ENCODE measurements at places on chromosomes 4 and X.

DNA sequence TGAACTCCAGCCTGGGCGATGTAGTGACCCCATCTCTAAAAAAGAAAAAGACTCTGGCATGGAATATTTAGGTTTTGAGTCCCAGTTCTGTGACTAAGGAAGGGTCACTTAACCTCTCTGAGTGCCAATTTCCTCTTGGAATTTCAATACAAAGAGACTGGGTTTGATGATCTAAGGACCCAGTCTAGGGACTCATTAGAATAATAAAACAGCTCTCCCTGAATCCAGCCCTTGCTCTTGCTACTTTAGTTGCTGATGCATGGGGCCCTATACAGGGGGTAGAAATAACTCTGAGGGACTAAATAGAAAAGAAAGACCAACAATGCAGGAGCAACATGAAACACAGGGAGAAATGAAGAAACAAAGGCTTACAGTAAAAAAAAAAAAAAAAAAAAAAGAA, 12.6 kb downstream of the C4orf54 start:
- no peak for DNase-seq

GRCh38 chr4:82084747-82085146, 289.0 kb downstream of the HNRNPD start:
- DNase-seq = no peak

DNA sequence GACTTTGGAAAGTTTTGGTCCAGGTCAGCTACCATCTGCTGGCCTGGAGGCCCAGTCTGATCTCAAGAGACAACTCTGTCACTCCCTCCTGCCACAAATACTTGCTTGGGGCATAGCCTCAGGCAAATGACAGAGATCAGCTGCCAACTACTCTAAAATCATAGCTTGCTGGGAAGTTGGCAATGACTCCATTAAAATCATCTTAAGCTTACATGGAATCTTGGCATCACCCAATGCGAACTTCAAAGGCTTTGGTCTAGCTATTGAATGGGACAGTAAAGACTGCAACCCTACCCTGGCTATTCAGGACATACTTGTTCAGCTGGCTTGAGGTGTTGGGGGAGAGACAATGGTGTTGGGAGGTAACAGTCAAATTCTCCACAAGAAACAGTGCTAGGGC, 7.0 kb upstream of the USO1 start:
- DNase-seq = no peak

- DNase-seq = no peak
These were observed 29.3 kb downstream of the FAM199X start for GRCh38 chrX:104195489-104196084.

- DNase-seq = no peak
These were observed 136.8 kb downstream of the TET2 start for GRCh38 chr4:105283501-105283900.

DNA sequence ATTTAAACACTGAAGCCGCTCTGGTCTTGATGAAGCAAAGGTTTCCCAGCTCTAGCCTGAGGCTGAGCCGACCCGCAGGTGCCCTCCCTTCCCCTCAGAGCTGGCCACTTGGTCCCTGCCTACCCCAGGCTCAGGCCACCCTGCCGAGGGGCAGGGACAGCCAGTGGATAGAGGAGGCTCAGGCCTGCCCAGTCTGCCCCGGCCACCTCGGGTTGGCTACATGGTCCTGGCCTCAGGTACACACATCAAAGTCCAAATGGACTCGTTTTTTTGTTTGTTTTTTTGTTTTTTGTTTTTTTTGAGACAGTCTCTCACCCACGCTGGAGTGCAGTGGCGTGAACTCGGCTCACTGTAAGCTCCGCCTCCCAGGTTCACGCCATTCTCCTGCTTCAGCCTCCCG, 23.8 kb downstream of the TACC3 start:
- DNase-seq = no peak

GRCh38 chrX:49257846-49258748, 6.4 kb downstream of the FOXP3 start:
- no peak for DNase-seq

DNA sequence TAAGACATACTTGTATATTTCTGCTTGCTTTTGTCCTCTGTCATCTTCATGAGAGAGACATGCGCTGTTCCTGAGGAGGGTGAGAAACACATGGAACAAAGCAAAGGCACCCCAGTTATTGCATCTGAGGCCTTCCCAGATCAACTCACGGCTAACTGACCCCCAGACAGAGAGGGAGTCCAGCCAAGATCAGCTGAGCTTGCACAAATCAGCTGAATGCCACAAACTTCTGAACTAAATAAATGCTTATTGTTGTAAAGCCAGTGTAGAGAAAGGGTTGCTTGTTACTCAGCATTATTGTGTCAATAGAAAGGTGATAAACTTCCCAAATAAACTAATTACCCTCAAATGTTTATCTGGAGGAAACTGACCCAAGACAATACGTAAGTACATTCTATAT, 163.8 kb downstream of the BTC start:
- DNase-seq = no peak

DNA sequence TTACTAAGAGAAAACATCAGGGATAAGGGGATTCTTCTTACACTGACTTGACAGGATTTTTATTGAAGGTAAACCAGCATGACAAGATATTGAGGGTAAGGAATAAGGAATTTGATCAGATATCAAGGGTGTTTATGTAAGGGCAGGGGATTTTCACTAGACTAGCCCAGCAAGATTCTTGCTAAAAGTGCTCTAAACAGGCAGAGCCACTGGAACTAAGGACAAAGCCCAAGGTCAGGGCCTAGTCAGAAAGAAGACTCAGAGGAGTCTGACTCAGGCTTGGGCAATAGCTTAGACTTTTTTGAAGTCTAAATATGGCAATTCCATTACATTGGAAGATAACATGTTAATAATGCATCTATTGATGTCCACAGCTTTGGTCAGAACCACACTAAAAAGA, 6.5 kb upstream of the GLRA3 start:
- DNase-seq = no peak

DNA sequence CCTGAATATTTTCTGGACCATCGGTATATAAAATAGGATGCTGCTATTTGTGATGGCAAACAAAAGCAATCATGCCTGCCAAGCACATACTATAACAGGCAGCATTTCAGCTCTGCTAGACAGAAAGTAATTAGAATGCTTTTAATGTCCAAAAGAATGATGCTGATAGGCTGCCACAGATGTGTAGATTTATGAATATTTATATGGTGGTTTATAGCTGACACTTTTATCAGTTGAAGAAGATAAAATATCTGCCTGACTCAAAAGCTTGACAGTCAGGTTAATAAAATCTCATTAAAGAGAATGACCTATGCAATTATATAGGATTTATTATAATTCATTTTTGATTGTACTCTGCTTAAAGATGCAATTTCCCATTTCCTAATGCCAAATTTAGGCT, 4.0 kb downstream of the BEND4 start:
- no peak for DNase-seq

- no peak for DNase-seq
These were observed 233.5 kb upstream of the GYPA start for GRCh38 chr4:144374065-144374464.

DNA sequence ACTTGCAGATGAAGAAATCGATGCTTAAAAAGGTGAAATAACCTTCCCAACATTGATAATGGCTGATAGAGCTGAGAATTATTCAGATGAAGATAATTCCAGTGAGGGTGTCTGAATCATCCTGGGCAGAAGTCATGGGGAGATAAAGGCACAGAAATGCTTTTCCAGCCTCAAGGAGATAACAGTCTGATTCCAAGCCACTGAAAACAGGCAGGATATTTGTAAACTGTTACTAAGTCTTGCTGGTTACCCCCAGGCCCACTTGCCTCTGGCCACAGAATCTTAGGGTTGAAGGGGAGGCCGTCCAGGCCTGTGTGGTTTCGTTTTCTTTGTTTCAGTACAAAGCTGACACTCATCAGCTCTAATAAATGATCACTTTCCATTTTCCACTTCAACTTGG, 158.5 kb downstream of the SH3KBP1 start:
- DNase-seq = no peak

- no peak for DNase-seq
These were observed 142.5 kb upstream of the SMAD1 start for GRCh38 chr4:145339075-145339725.

DNA sequence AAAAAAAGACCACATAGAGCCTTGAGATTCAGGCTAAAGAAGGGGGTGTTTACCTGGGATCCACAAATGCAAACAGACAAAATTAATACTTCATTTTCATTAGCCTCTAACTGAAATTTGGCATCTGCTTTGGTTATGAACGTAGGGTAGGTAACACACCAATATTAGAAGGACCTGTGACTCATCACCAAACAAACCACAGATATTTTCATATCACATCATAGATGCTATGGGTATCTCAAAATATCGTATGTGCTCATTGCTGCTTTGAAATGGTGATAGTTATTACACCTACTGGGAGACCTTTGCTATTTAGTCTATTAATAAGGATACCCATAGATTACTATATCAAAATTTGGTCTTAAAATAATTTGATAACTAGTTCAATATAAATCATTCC, 180.6 kb upstream of the MAP3K15 start:
- DNase-seq = no peak

DNA sequence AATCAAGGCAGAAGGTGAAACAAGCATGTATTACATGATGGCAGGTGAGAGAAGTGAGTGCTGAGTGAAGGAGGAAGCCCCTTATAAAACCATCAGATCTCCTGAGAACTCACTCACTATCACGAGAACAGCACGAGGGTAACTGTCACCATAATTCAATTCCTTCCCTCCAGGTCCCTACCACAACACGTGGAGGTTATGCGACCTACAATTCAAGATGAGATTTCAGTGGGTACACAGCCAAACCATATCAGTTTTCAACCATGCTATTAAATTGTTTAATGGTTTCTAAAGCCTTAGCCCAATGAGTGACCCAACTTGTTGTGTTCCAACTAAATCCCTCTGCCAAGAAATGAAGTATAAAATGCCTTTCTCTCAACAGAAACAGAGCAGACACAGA, 519.8 kb downstream of the GBA3 start:
- no peak for DNase-seq

DNA sequence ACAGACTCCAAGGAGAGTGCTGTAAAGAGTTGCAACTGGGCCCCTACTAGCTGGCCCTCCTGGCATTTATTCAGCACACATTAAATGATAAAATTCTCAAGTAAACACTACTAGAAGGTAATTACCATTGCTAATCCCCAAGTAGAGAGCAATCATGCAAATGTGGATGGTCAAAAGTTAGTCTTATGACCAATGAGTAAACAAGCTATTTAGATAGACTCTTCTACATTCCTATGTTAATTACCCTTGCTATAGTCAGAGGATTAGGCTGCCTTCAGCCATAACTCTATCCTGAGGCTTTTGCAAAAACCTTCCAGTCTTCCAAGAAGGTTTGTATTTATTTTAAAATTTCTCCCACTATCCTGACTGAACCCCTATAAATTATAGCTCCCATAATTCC, 28.3 kb upstream of the HPGD start:
- DNase-seq = no peak

GRCh38 chr4:118081434-118081833, 47.1 kb downstream of the NDST3 start:
- no peak for DNase-seq

- DNase-seq = no peak
These were observed 124.3 kb upstream of the DIPK2B start for GRCh38 chrX:45324941-45325340.

DNA sequence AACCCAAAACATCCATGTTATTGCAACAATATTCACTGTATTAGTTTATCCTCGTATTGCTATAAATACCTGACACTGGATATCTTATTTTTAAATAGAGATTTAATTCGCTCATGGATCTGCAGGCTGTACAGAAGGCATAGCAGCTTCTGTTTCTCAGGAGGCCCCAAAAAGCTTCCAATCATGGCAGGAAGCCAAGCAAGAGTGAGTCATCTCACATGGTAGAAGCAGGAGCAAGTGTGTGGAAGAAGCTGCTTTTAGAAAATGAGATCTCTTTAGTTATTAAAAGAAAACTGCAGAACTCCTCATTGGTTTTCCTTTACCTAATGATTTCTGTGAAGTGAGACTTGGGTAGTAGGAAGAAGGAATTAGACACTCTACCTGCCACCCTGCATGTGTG, 16.4 kb downstream of the ZNF732 start:
- no peak for DNase-seq

GRCh38 chr4:86181585-86181984, 178.3 kb downstream of the MAPK10 start:
- DNase-seq = no peak

- DNase-seq = no peak
These were observed 151.3 kb upstream of the KCNIP4 start for GRCh38 chr4:22099896-22100295.

DNA sequence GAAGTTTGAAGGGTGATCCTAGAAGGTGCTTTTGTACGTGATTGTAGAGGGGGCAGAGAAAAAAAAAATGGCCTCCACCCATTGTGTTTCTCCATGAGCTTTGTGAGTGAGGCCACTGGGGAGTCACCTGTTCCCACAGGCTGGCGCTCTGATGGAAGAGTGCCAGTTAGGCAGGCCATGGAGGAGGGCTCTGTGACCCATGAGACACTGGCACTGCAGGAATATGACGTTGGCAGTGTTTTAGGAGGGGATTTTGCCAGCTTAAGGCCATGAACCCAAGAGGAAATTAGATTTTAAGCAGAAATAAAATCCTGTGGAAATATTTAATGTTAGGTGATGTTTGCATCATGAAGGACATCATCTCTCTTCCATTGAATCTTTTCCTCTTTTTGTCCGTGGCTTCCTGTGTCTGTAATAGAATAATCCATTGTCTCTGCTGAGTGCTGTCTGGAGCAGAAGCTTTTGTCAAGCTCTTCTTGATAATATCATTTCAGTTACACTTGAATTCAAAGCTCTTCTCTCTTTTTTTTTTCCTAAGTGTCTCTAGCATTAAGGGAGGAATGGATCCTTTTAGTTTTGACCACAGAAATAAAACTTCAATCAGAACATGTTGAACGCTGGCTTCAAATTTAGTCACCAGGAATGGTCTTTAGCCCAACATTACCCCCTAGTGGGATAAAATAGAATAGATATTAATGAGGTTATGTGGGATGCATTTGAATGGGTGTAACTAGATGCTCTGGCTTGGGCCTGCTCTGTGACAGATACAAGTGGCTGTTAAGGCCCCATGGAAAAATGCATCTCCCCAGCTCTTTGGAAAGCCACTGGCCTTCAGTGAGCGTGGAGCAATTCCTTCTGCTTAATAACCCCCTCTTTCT, 41.0 kb upstream of the UCP1 start:
- no peak for DNase-seq

DNA sequence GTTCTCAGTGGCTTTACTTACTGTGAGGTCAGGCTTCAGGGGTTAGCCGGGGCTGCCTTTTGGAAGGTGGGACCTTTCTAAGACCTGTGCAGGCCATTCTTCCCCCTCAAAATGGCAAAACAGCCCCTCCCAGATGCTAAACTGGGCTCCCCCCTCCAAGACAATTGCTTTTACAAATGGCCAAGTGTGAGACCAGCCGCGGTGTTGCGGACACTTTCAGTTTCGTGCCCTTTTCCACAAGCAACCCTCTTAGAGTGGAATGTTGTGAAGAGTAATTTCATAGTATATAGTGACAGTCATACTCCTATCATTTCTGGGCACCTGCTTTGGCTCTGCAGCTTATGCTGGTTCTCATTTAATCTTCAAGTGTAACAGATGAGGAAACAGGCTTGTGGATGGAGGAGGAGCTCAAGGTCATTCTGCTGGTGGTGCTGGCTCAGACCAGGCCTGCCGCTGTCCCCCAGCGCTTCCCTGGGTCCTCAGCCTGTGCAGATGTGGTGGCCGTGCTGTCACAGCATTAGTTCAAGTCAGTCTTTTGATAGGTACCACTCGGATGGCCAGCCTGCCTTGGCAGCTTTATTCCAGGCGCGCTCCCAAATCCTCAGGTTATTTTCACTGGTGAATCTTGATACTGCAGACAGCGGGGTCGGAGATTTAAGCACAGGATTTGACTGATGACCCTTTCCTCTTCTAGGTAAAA, 55.0 kb upstream of the TADA2B start:
- no peak for DNase-seq

Data from stimulated activated CD8-positive, alpha-beta memory T cell treated with anti-CD3 and anti-CD28 coated beads, Interleukin-15, amount 100 ng/mL, for 48 hours (primary cell).